ENCODE measurements at places on chromosomes 11 and 22.

- no peak for DNase-seq
Observed at GRCh38 chr11:116384407-116384806, 388.4 kb downstream of the BUD13 start.

DNA sequence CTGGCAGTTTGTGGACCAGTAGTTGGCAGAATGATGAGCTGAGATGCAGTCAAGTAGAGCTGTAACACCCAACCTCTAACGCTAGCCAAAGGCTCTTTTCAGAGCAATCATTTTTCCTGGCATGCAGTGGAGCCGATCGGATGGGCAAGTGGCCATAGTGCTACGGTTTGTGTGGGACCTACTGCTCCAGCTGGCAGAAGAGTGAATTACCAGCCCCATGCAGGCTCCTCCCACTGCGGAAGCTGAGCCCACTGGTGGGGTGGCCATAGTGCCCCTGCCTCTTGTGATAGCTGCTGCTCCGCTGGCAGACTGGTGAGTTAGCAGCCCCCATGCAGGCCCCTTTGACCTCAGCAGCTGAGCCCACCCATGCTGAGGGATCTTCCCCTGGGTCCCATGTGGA is 27.0 kb upstream of the SC5D start:
- DNase-seq = no peak

DNA sequence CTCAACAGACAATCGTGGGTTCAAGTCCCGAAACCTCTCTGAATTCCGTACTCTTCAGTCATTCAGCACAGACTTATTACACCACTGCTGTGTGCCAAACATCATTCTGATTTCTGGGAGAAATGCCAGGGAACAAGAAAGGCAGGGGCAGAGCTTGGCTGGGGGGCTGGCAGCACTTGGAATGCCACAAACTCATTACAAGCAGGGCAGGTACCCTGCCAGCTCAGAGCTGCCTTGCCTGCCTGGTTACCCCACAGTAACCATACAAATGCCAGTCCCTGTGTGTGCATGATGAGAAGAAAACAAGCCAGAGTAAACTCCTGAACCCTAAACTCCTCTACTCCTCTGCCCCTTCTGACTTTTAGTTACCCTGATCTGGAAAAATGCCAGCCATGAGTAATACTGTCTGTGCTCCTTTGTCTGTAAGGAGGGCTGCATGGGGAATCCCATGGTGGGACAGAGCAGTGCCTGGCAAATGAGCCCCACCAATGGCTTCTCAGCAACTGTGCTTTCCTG is 6.9 kb upstream of the RAD9A start:
- DNase-seq = no peak

GRCh38 chr11:73597336-73597955 is 466 bp downstream of the FAM168A start:
- DNase-seq = no peak

Measured in HTR-8/SVneo (cell line).